ENCODE measurements at places on chromosomes 3 and 15.

DNA sequence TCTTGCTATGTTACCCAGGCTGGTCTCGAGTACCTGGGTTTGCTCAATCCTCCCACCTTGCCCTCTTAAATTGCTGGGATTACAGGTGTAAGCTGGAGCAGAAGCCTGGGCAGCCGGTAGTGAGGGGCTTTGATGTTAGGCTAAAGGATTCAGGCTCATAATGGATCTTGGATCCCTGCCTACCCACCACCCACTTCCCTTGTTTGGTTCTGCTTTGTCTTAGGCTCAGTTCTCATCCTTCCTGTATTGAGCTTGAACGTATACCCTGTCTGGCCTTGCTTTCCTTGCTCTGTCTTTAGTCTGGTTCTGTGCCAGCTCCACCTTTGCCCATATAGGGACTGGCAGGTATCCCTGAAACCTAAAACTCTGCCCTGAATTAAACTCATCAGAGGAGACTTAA is 1.7 kb downstream of the PPCDC start:
- DNase-seq = no peak

DNA sequence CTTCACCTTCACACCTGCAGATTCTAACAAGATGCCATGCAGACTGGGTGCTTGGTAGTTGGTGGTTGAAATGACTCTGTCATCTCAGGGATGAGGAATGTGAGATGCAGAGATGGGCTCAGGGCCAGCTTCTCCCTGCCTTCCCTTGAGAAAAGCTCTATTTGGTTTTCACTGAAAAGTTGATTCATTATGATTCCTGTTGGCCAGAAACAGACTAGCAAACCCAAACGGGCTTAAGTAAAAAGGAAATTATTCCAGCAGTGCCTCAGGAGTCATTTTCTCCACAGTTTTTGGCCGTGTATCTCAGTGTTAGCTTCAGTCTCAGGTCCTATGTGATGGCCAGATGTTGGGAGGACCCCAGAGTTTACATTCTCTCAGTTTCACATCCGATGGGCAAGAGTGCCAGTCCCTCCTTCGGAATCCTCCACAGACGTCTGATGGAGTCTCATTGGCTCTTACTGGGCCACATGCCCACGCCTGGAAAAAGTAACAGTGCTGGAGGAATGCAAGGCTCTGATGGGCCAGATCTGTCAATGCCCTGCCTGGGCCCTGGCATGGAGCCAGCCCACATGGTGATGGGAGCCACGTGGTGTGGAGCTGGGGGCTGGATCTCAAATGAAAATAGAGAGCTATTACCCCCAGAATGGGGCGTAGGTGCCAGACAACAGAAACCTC is 22.3 kb upstream of the SACM1L start:
- DNase-seq = no peak

- no peak for DNase-seq
Observed at GRCh38 chr3:142796823-142797222, 73.0 kb downstream of the TRPC1 start.

DNA sequence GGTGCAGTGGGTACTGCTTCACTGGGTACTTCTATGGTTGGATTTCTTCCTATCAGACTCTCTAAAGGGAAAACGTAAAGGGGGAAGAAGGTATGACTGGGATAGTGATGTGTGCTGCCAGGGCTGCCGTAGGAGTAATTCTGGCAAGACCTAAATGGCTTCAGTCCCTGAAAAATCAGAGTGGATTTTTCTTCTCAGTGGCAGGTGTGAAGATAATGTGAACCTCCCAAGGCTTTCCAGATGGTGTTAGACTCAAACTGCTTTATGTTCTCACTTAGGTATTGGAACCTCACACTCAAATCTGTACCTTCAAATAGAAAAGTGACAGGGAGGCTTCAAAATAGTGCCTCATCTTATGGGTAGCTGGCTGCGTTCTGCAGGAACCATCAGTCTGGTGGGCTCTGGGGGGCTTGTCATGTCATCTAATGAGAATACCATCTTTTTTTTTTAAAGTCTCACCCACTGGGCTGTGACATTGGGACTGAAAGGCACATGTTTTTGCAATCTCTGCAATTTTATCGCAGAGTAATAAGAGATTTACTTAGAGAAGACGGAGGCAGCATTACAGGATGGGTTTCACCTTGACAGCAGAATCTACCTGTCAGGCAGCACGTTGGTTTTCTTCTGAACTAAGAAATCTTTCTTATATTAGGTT is 28.5 kb downstream of the MINDY4B start:
- DNase-seq = no peak

DNA sequence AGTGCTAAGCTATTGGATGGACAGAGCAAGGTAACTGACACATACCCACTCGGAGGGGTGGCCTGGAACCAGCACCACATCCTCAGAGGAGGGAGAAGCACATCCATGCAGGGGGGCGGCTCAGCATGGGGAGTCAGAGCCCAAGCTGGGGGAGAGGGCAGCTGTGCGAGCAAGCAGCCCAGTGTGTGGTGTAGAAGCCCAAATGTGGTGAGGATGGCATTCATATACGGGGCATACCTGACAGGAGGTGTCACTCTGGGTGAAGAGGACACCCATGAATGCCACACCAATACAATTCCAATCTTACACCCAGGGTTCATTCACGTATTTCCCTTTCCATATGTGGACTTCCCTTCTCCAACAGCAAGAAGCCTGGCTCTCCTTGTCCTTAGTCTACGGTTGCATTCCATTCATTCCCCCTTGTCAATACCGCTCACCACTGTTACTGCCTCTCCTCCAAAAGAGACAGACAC is 58.7 kb upstream of the ACAN start:
- DNase-seq = no peak

DNA sequence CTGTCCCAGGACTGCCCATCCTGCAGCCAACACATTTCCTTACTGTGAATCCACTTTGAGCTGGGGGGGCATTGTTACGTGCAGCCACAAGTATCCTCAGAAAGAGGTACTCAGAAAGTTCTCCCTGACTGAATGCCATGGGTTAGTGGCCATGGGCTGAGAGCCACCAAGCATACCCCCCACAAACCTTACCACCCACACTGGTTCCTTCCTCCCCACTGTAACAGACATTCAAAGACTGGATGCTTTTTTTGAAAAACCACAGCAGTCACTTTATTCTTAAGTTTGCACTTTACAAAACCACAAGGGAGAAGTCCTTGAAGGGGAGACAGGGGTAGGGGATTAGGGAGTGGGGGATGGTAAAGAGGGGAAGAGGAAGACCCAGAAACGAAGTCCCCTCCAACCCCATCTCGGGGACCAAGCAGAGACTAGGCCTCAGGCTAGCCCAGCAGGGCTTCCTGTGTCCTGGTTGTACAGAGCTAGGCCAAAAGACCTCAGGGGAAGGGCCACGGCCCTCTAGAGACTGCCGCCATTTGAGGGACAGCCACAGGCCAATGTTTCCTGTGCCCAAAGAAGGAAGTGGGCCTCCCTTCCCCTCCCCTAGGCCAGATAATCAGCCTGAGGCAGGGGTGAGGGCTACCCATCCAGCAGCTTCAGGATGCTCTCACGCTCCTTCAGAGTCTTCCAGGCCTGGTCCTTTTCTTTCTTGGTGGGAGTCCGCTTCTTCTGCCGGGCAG is 10.1 kb upstream of the CAMK1 start:
- no peak for DNase-seq

DNA sequence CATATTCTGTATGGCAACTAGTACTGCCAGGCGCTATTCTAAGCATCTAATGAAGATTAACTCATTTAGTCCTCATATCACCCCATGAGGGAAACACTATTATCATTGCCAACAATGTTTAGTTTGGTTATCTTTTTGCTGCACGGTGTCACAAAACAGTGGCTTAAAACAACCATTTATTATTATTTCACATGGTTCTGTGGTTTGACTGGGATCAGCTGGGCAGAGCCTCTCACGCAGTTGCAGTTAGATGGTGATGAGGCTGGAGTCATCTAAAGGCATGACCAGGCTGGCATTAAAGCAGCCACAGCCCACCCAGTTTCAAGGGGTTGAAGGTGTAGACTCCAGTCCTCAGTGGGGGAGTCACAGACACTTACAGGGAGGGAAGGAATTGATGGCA is 32.8 kb upstream of the RASA2 start:
- DNase-seq = no peak

DNA sequence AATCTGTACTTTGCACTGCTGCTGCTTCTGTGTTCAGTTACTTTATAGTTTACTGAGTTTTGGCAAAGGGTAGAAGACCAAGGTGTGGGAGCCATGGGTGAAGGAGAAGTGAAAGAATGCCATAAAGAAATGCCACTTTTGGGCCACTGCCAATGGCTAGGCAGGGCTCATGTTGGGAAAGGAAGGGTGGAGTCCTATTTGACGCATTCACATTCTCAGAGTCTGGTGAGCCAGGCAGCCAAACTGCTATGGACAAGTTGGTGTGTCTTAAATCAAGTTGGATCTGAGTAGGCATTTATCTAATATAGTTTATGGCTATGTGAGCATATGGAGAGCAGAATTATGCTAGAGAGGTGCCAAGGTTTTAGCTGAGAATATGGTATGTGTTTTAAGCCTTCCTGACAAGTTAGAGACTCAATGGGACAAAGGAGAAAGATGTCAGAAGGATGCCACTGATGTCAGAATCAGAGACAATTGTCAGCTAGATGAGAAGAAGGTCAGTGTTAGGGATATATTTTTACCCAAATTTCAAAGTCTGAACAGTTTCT is 296.1 kb downstream of the AGBL1 start:
- DNase-seq = no peak

- DNase-seq = no peak
Observed at GRCh38 chr3:152683521-152683999, 151.4 kb upstream of the P2RY1 start.

GRCh38 chr3:81518945-81519344 is 242.5 kb downstream of the GBE1 start:
- no peak for DNase-seq

DNA sequence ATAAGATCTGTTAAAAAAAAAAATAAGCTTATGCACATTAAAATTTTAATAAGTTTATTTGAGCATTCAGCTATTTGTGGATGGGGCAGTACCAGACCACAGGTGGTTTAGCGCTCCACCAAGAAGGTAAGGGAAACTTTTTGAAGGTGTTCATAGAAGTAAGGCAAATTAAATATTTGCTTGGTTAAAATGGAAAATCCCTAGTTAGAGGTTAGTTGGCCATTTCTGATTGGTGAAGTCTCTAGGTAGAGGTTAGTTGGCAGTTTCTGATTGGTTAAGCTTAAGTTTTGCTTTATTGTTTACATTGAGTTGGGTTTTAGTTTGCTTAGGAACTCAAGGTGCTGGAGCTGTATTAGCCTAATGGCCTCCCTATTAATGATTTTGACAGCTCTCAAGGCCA is 30.7 kb downstream of the SCN11A start:
- DNase-seq = no peak

- no peak for DNase-seq
Observed at GRCh38 chr3:49294343-49294742, 17.3 kb upstream of the C3orf62 start.

- no peak for DNase-seq
Observed at GRCh38 chr3:77913524-77914174, 873.8 kb downstream of the ROBO2 start.

GRCh38 chr3:127135241-127136023 is 57.5 kb upstream of the PRR23E start:
- no peak for DNase-seq

GRCh38 chr3:119898478-119899191 is 116.7 kb downstream of the NR1I2 start:
- no peak for DNase-seq

- no peak for DNase-seq
Observed at GRCh38 chr3:30596152-30596551, 10.2 kb upstream of the TGFBR2 start.

DNA sequence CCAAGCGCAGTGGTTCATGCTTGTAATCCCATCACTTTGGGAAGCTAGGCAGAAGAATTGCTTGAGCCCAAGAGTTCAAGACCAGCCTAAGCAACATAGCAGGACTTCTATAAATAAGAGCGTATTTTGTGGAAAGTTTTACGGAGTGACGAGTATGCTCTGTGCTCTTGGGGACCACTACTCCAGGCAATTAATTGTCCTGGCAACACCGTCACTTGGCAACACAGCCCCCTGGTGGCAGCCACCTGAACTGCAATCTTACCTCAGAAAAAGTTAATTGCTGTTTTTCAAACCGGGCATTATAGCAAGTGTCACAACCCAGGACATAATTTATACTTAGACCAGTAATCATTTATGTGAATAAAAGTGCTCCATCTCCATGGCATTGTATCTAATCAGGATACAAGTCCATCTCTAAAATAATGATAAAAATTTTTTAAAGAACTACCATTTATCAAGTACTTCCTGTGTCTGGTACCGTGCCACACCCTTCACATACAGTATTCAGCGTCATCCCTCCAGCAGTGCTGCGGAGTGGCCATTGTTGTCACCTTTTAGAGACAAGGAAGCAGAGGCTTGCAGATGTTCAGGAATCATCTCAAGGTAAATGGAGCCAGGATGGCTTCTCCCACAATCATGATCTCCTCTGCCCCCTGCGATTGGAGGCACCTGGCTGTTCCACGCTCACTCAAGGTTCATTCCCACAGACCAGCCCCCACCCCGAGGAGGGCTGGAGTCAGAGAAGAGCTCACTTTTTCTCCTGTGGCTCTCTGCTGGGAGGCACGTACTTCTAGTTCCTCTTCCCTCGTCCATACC is 34.5 kb downstream of the PLA2G4D start:
- peak; percentile 30 for DNase-seq

GRCh38 chr3:56314842-56315241 is 153.4 kb downstream of the ERC2 start:
- DNase-seq = no peak

GRCh38 chr3:43534675-43535074 is 87.1 kb downstream of the ANO10 start:
- no peak for DNase-seq

GRCh38 chr15:66946578-66947164 is 118.7 kb upstream of the SMAD3 start:
- peak; percentile 34 for DNase-seq

DNA sequence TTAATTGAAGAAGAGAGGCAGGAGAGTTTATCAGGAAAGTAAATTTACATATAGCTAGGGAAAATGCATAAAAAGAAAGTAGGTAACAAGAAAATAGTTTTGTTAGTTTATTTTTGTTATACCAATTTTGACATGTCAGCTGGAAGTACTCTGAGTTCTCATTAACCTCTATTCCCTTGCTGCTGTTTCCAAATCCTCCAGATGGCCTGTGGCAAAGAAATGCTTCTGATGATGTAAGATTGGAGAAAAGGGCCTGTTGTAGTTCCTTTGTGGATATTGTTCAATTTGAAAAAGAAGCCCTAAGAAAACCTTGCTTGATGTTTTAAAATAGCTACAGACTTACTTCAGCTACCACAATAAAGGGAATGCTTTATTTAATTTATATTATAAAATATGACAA is 192.9 kb upstream of the SLITRK3 start:
- DNase-seq = no peak

- no peak for DNase-seq
Observed at GRCh38 chr15:63006032-63006878, 36.3 kb upstream of the TPM1 start.

DNA sequence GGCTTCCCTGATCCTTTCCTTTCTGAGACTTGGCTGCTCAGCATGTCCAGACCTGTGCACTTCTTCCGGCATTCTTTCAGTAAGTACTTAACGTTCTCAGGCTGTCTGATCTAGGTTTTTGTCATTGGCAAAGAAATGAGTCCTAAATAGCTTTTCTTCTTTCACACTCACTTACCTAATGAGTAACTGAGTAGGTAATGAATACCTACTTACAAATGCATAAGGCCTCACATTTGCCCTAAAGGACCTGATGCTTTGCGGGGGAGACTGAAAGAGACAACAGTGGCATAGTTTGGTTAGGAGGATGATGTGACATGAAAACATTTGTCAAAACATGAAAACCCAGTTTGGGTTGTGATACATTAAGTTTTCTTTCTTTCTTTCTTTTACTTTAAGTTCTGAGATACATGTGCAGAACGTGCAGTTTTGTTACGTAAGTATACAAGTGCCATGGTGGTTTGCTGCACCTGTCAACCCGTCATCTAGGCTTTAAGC is 516.7 kb upstream of the CFAP20DC start:
- DNase-seq = peak; percentile 77
